Right kidney (tissue), 9 donors: ENCODE measurements at places on chromosomes 2 and 18.

DNA sequence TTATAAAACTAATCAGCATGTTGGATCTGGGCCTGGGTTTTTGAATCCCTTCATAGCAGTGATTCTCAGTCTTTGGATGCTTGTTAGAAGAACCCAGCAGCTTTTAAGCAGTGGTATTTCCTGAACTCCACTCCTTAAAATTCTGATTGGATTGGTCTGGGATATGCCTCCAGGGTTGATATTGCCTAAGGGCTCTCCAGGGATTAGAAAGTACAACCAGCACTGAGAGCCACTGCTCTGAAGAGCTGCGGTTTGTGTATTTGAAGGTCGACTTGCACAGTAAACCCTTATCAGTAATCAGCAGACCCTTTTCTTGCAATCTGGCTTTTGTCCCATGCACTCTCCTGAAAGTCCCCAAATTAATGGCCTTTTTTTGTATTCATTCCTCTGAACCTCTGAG is 17.0 kb upstream of the RBMS1 start:
- DNase-seq: no peak

GRCh38 chr2:206438196-206438724 is 5.1 kb upstream of the ADAM23 start:
- DNase-seq: no peak

GRCh38 chr2:232028071-232028470 is 66.6 kb downstream of the DIS3L2 start:
- DNase-seq: no peak

DNA sequence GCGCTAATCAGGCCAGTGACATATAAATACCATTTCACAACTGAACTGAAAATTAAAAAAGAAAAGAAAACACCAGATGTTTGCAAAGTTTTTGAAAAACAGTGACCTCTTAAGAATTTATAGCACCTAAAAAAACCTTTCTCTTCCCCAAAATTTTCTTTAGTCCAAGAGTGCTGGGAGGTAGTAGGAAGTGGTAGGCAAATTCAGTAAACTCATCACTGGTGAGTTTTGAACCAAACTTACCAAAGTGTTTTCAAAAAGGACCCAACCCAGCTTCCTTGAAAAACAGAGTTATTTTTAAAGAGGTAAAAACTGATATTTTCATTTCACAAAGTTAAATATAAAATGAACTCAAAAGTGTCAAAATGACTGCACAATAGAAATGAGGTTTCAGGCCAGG is 90.4 kb downstream of the TMEM247 start:
- no peak for DNase-seq

GRCh38 chr2:80257450-80257849 is 47.1 kb downstream of the LRRTM1 start:
- DNase-seq: no peak

- DNase-seq: no peak
Measured at GRCh38 chr2:68309426-68309825, 10.3 kb downstream of the CNRIP1 start.

- no peak for DNase-seq
Measured at GRCh38 chr2:102010902-102011301, 19.1 kb downstream of the IL1R2 start.

DNA sequence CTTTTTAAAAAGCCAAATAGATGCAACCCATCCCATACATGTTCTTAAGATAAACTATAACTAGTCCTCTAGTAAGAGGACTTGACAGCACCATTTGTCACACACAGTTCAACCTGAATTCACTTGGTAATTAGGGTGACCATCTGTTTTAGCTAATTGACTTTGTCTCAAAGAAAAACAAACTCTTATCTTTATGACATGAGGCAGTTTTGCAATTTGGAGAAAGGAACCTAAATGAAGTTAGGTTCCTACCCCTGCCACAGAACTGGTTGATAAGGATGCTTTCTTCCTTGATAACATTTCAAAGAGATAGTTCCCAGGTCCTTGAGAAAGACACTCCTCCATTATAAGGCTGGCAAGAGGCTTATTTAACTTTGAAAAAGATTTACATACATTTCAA is 57.4 kb upstream of the LRRTM1 start:
- no peak for DNase-seq

GRCh38 chr18:6920099-6920955 is 190.8 kb downstream of the ARHGAP28 start:
- DNase-seq: peak; percentile 33

GRCh38 chr2:222283634-222284033 is 15.2 kb downstream of the PAX3 start:
- DNase-seq: no peak

- DNase-seq: no peak
Measured at GRCh38 chr2:12071318-12071717, 324.9 kb downstream of the LPIN1 start.

GRCh38 chr2:24985511-24985910 is 13.8 kb upstream of the DNAJC27 start:
- no peak for DNase-seq

GRCh38 chr2:67471681-67472080 is 74.5 kb downstream of the ETAA1 start:
- no peak for DNase-seq

- DNase-seq: no peak
Measured at GRCh38 chr18:48802543-48803290, 148.0 kb downstream of the SMAD7 start.

- DNase-seq: no peak
Measured at GRCh38 chr2:21774691-21775368, 651.1 kb downstream of the TDRD15 start.

- peak; percentile 73 for DNase-seq
Measured at GRCh38 chr18:12307701-12308385, at the start of gene TUBB6. TSS of gene TUBB6 (plus strand) at chr18:12308241. CDS start at chr18:12308293, 52 bp downstream.

GRCh38 chr2:64938607-64939285 is 50.5 kb upstream of the SLC1A4 start:
- DNase-seq: no peak

- DNase-seq: peak; percentile 63
Measured at GRCh38 chr2:8682719-8683667, 1.1 kb downstream of the ID2 start.

DNA sequence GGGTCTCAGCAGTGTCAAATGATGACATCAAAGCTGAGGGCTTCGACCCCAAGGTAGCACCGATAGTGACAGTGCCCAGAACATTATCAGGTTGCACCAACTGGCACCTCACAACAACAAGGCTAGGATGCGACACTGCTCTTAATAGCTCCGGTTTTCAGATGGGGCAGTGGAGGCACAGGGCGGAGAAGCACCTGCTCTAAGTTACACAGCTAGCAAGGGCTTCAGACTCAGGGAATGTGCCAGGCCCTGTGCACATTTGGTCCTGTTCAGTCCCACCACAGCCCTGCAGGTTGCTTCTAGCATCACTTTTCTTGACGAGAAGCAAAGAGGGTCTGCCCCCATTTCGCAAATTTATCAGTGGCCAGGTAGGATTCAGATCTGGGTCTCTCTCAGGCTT is 74.1 kb downstream of the DGKD start:
- DNase-seq: no peak

DNA sequence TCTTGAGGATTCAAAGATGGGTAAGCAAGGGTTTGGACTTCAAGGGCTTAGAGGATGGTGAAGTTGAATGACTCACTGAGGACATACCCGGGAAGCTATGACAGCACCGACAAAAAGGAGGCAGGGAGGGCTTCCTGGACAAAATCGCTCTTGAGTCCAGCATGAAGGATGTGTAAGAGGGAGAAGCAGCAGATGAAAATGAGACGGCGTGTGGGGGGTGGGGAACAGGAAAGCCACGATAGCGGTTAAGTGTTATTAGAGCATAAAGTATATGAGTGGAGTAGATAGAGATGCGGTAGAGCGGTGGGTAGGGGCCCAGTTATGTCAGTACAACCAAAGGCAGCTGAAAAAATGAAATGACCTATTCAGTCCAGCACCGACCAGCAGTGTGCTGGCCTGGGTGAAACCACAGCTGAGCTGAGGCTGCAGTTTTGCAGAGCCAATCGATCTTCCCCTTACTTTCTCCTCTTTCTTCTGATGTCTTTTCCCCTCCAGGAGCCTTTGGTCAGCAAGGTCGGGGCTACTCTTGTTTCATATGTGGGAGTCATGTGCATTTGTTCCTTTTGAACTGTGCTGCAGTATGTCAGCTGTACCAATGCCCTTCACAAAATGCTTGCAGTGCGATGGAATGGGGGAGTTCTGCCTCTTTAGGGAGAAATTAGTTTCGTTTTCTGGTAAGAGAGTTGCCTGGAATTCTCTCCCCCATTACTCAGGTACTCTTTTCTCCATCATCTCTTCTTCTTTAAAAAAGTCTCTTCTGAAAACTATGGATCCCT is 2.0 kb upstream of the THUMPD2 start:
- DNase-seq: peak; percentile 57

DNA sequence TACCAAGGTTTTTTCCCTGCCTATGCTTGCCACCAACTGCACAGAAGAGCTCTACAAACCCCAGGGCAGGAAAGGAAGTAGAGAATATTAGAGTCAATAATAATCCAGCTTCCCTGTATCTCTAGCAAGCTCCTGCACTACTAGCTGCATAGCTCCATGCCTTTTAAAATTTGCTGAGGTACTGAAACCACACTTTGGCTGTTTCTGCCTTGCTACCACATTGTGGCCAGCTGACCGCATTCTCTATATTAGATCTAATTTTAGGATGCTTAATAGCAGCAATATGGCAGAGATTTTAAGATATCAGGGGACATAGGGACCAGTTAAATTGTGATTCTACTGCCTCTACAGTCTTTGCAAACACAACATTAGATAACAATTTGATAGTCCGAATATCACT is 534.6 kb downstream of the MBD2 start:
- DNase-seq: no peak

- peak; percentile 15 for DNase-seq
Measured at GRCh38 chr2:145287736-145288135, 767.8 kb upstream of the ZEB2 start.

DNA sequence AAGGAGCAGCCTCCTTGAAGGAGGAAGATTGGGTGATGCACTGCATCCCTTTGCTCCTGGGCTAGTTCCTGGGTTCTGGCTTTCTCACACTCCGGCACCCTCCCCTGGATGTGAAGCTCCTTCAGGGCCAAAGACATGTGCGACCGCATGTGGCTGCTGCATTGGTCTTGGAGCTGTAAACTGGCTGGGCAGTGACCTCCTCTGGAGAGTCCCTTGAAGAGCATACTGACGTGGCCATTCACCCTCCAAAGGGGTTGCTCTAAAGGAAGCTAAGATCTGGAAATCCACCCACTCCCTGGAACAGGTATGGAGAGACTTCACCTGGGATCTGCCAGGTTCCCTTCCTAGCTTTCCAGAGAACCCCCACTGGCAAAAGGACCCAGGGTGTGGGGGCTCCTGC is 62.1 kb downstream of the TMEM17 start:
- no peak for DNase-seq

GRCh38 chr2:43105586-43106558 is 120.5 kb downstream of the ZFP36L2 start:
- DNase-seq: peak; percentile 34

GRCh38 chr18:34817636-34818035 is 107.5 kb downstream of the DTNA start:
- DNase-seq: no peak

GRCh38 chr2:84991404-84992160 is 20.6 kb downstream of the KCMF1 start:
- DNase-seq: no peak

DNA sequence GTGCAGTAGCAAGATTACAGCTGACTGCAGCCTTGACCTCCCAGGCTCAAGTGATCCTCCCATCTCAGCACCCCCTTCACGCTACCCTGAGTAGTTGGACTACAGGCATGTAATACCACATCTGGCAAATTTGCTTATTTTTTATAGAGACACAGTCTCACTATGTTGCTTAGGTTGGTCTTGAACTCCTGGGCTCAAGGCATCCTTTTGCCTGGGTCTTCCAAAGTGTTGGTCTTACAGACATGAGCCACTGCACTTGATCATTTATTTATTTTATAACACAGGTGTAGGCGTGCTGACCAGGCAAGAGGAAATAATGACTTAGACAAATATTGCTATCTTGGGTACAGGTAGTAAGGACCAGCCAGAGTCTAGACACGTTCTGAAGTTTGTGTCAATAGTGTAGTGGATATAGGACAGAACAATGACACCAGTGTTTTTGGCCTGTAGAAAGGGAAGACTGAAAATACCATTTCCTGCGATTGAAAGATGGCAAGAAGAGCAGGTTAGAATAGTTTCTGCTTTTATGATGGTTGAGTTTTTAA is 71.0 kb upstream of the THUMPD2 start:
- DNase-seq: no peak

DNA sequence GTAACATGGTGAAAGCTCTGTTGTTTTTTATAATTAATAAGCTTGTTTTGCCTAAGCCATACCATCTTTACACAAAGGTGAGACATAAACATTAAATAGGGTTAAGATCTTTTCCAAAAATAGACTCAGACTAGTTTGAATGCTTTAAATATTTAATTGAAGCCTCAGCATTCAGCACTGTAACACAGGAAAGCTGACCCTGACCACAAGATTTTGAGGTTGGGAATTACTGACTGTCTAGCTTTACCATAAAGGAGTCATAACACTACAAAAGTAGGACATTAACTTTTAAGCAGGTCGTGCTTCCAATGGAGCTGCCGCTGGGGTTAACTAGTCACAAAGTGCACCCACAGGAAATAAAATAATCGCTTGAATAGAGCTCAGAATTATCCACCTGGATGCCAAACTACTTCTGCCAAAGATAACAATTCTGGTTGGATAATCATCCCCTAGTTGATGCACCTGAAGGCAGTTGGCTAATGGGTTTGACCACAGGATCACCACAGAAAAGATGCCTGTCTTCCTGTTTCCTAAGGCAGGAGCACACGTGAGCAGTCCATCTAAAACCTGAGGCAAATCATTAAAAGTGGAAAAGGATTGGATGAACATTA is 106.2 kb downstream of the COBLL1 start:
- DNase-seq: no peak

GRCh38 chr18:3153107-3153704 is 66.6 kb downstream of the MYOM1 start:
- DNase-seq: no peak

- DNase-seq: no peak
Measured at GRCh38 chr2:106516436-106516835, 29.3 kb downstream of the CD8B2 start.

DNA sequence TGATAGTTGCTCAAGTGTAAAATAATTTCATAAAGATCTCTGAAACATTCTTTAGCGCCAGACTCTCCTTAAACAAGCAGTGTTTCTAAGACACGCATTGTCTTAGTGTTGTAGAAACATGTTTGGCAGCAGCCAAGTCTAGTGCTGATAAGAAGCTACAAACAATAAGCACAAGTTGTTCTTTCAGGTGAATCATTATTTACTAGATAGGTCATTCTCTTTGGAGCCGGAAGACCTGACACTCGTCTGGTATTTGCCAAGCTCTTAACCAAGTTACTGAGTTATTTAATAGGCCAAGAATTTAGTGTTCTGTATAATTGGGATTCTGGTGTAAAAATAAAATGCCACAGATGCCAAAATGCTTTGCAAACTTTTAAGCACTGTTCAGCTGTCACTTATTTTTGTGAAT is 852.1 kb downstream of the CPS1 start:
- no peak for DNase-seq

GRCh38 chr2:230602562-230603230 is 109.9 kb upstream of the CAB39 start:
- DNase-seq: no peak
